ENCODE measurements at places on chromosomes 3 and 15.

GRCh38 chr3:126999383-126999782 lies 16.5 kb downstream of the PLXNA1 start:
- no peak for DNase-seq

DNA sequence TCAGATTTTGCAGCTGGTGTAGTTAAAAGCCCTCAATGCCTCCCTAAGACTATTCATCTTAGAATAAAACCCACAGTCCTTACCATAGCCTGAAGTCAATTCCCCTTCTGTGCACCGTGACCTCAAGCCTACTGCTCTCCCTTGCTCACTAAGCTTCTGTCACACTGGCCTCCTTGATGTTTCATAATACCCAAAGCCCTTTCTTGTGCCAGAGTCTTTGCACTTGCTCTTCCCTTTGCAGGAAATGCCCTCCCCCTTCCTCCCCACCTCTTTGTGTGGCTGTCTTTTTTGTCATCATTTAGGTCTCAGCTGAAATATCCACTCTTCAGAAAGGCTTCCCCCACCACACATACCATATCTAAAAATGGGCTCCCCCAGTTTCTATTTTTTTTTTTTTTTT lies 4.2 kb upstream of the PLEKHO2 start:
- DNase-seq = no peak

GRCh38 chr3:39347586-39347876 lies 18.0 kb downstream of the CCR8 start:
- DNase-seq = no peak

DNA sequence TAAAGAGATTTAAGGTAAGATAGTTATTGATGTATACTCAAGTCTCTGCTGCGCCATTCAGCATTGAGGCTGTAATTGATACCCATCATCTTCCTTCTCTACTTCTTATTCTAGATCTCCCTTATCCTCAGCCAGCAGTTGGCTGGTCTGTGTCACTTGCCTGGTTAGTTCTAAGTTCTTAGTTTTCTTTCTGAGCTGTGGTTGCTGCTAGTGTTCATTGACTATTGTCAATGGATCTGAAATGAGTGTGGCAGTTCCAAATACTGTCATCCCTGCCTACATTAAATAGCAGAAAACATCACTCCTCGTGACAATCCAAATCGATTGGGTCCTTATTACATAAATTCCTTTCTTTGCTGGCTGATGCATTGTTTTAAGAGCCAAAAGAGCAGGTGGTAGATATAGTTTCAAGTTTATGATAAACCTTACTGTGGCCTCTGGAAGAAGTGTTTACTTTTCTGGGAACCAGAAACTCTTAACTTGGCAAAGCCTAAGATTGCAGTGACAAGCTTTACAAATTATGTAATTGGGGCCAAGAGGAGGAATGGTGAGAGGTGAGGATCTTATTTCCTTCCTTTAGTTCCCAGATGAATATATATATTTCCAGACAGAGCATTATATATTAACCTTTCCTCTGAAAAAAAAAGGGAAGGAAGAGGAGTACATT lies 168.0 kb downstream of the GMNC start:
- no peak for DNase-seq

DNA sequence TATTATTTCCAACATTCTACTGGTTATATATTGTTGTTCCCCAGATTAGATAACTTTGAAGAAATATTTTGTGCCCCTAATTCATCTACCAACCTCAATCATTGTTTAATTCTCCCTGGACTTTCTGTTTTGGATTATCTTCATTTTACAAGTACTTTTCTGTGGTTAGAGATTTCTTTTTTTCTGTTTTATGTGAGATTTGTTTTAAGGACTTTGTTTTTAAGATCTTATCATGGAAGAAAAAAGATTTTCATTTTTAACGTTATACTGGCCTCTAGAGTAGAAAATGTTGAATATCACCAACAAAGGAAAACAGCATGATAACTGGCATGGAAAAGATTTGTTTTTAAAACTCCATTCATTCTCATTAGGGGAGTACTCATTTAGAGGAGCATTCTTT lies 210.9 kb upstream of the KCNMB2 start:
- DNase-seq = no peak

- DNase-seq = no peak
Observed at GRCh38 chr15:49877117-49877872, 241.7 kb downstream of the ATP8B4 start.

GRCh38 chr3:108569336-108569735 lies 19.9 kb downstream of the CIP2A start:
- DNase-seq = no peak

DNA sequence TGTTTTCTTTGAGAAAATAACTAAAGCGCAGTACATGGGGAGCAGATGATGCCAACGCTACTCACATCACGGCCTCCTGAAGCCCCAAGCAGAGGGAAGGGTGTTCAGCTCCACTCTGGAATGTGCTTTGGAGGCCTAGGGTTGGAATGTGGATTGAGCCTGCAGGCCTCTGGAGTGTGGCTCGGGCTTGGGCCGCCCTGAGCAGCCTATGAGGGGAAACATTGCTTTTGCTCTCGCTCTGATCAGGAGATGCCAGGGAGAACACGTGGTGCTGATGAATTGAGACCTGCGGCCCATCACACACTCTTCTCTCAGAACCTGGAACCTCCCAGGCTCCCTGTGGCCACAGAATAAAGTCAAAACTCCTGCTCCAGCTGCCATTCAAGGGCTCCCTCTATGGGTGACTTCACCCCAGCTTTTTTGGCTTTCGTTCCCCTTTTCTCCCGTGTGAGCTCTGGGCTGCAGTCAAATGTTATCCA lies 23.3 kb downstream of the CCDC13 start:
- DNase-seq = no peak

DNA sequence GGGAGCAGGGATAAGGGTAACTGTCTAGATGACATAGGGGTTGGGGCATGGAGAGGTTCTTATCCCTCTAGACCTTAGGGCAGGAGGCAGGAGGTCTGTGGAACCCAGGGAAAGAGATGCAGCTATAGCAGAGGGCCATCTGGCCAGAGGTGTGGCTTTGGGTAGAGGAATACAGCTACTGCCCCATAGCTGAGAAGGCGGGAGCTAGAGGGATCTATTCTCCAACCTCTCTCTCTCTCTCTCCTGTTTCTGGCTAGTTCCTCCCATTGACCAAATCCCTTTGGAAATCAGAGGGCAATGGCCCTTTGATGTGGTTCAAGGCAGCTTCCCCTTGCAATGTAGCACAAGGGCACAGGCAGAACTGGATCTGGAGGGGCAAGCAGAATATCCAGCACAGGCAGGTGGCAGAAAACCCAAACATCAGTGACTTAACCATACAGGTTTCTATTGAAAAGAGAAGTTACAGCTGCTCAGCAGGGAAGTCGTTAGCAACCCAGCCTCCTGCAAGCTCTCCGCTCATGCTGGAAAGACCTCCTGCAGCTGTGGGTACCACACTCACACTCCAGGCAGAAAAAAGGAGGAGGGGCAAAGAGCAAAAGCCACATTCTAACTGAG lies 22.3 kb upstream of the LMOD3 start:
- no peak for DNase-seq

DNA sequence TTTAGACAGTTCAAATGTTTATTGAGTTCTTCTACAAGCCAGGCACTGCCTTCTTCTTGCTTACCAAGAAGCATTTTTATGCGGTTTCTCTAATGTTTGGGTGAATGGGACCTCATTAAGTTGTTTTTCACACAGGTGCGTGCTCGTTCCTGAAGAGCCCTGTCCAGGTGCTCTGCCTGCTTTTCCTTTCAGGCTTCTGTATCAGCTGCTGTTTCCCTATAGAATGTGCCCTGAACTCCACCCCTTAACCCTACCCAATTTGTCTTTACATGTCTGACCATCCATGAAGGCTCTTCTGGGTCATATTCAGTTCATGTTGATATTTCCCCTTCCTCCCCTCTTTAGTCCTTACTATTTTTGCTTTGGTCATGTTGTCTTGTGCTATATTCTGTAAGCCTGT lies 22.4 kb upstream of the GOLGA6L10 start:
- DNase-seq = no peak

DNA sequence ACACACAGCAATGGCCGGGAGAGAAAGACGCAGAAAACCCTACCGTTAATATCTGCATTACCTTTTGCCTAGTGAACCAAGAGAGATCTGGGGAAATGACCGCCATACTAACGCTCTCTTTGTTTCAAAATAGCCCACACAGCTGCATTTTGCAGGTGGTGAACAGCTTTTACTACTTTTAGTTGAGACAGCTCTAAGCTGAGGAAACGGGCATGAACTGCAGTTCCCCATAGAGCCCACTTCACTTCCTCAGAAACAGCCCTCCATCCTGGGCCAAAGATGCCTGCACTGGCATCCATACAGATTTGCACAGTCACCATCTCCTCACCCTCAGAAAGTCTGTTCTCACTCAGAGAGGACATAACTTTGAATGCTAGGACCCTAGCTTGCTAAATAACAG lies 45.0 kb downstream of the ZNF860 start:
- no peak for DNase-seq

DNA sequence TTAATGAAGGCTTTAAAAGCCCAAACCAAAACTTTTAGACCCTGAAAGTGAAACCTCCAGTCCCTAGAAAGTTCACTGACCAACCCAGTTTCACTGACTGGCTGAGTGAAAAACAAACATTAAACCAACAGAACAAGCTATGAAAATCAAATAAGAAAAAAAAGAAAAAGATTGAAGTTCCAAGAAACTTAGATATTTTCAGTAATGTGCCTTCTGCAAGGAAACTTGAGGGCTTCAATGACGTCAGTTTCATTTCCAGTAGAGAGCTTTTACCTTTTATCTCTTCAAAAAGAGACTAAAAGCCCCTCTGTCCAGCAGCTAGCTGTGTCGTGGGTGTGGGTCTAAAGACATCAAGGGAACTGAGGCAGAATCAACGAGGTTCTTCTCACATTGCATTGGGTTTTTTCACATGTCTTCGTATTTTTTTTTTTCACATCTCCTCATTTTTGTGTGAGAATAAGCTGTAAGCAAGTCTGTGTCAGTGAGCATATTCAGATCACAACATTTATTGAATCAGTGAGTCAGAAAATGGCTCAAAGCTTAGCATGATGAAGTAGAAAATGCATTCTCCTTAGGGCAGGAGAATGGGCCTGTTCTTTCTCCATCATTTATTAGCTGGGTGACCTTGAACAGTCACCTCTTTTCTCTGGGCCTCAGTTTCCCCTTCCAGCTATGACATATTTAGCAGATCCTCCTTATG lies 54.8 kb upstream of the BCL6 start:
- DNase-seq = no peak

DNA sequence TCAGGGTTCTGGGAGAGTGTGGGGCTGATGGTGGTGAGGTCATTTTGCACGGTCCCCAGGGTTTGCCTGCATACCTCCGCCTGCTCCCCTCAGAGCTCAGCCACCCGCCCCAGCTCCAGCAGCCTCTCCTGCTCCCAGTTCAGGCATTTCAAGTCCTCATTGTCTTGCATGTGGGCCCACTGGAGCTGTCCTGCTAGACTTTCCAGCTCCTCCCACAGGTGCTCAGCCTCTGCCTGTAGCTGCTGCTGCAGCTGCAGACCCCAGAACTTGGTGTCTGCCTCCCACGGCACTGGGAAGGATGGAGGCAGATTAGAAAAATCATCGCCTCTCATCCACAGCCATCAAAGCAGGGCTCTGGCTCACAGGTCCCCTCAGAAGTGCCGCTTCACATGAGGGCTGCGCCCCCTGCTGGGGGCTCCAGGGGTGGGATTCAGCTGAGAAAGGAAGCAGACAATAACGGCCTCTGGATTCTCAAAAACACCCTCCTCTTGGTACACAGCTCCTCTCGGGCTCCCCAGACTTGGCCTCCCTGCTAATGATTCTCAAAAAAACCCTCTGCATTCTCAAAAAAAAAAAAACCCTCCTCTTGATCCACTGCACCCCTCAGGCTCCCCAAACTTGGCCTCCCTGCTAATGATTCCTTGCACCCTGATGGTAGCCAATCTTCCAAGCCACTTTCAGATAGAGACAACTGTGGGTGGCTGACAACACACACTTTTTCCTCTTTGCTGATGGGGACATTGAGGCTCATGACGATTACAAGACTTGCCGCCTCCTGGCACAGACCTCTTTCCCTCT lies 89.3 kb upstream of the C2CD4B start:
- DNase-seq = peak; percentile 18

DNA sequence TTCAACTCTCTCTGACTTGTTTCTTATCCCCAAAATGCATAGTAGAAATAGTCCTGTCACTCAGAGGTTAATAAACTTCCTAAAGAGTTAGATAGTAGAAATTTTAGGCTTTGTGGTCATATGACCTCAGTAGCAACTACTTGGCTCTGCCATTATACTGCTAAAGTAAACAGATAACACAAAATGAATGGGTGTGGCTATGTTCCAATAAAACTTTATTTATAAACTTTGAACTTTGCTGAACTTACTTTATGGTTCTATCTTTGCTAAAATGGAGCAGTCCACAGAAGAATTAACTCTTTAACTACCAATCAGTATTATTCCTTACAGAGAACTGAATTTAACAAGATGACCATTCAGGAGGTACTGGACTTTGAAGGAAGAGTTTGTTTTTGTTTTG lies 393.6 kb upstream of the CDIN1 start:
- DNase-seq = no peak

- DNase-seq = no peak
Observed at GRCh38 chr3:160023476-160023875, 34.8 kb downstream of the IL12A start.

GRCh38 chr3:169861871-169862270 lies 7.9 kb downstream of the LRRC31 start:
- DNase-seq = no peak

- no peak for DNase-seq
Observed at GRCh38 chr15:38378161-38378560, 75.8 kb upstream of the FAM98B start.

- no peak for DNase-seq
Observed at GRCh38 chr15:35973029-35973428, 427.1 kb upstream of the DPH6 start.

GRCh38 chr3:90069748-90070147 lies 962.3 kb downstream of the EPHA3 start:
- no peak for DNase-seq

- DNase-seq = no peak
Observed at GRCh38 chr15:70788114-70789049, 25.0 kb upstream of the UACA start.

GRCh38 chr15:63169788-63170187 lies 12.5 kb upstream of the RPS27L start:
- no peak for DNase-seq

DNA sequence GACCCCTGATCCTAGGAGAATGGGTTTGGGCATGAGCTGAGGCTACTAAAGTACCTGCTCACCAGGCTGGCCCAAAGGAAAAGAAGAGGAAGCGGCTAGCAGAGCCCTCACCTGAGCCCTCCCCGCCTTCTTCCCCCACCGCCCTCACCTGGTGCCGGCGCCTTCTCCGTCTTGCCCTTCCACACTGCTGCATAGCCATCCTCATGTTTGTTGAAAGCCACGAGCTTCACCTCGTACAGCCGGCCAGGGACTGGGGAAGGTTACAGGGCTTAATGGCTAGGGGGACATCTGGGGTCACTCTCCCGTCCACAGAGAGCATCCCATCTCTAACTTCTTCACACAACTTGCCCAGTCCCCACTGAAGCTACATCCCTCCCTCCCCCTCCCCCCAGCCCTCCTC lies 13.9 kb upstream of the IGDCC3 start:
- no peak for DNase-seq

All from naive thymus-derived CD8-positive, alpha-beta T cell (primary cell).